Hippocampal formation (tissue), 2 donors: ENCODE measurements at places on chromosomes 4 and X.

DNA sequence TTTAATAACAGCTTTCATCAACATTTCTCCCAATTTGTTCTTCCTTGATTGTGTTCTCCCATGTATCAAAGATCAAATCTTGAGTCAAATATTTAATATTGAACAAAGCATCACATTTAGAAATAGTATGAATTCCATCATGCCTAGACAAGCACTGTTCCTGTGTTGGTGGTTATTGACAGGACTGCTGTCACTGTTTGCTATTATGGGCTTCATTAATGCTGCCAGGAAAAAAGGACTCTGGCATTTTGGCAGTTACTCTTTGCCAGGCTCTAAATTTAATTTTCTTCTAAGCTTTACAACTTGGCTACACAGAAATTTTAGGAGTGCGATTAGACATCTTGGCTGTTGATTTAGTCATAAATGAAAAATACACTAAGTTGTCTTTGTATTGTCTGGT lies 295.9 kb upstream of the NRK start:
- no peak for DNase-seq

DNA sequence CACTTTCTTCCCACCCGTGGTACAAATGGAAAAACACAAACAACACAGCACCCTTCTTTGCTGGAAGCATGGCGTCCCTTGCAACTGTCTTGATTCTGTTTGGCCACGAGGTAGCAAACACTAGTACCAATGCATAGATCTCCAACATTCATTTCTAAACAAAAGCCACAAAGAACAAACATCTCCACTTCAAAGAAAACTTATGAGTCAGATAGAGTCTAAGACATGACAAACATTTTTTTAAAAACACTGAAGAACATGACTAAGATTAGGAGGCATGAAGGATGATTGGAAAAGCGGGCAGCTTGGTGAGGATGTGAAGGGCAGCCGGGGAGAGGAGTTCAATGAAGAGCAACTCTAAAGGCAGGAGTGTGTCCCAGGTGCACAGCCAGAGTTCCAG lies 197.6 kb upstream of the FAM9B start:
- no peak for DNase-seq

DNA sequence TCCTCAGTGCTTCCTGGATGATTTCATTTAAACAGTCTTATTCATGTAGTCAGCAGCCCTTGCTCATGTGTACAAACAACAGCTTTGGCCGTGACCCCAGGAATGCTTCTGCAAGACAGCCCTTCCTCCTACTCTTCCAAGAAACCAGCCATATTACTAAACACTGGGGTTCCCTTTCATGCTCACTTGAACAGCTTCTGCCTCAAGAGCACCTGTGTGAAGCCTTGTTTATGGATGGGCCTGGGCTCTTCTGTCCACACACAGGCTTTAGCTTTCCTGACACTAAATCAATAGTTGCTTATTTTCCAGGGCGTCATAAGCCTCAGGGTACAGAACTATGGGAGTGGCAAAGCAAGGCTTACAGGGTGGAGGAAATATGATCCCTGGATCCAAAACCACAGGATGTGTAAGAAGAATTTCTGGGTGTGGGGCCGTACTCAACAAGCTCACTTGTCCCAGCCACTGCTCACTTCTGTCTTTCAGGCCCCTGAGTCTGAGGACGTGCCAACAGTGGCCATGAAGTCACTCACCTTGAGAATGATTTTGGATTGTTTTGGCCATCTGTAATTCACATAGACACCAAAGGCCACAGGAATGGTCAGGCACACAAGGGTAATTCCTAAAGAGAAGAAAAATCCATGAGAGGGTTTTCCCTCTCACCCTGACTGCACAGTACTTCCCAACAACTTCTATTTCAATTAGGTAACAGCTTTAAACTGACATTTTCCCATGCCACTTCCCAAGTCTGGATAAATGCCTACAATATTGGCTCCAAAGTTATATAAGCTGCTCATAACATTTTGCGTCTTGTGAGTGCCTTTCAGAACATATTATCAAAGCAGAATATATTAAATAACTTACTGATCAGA lies 17.7 kb downstream of the SLC10A6 start:
- no peak for DNase-seq

DNA sequence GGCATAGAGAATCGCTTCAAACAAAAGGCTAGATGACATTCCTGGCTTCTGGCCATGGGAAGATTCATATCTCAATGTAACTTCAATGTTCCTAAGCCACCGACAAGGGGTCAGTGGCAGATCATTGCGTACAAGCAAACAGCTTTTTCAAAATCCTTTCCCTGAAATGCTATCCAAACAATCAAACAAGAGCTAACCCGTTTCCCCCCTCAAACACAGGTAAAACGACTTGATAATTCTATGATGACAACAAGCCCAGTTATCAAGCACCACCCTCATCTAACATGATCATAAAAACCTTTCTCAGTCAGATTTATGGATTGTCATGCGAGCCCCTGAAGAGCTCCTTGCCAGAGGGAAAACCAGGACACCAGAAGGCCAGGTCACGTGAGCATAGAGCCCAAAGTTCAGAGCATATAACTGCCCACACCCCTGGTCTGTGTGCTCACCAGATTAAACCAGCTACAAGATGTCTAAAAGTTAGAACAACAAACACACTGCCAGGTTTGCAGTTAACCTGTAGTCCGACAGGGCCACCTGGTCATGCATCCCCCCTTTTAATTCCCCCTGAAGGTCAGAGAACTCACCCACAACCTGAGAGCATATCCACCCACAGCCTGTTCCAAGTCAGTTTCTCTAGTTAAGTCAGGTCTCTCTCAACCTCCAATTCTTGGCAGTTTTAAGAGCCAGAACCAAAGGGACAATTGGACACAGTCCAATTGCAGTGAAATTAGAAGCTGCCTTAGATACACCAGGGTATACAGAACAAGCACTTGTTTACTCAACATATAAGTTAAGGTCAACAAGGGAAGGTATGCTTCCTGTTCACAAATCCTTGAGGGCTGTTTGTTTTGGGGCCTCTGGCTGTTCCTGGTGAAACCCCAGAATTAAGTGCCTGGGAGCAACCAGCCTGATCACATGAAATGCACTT lies 248.1 kb upstream of the PPARGC1A start:
- DNase-seq = no peak

- DNase-seq = no peak
Measured at GRCh38 chrX:42247241-42247640, 323.9 kb upstream of the CASK start.

DNA sequence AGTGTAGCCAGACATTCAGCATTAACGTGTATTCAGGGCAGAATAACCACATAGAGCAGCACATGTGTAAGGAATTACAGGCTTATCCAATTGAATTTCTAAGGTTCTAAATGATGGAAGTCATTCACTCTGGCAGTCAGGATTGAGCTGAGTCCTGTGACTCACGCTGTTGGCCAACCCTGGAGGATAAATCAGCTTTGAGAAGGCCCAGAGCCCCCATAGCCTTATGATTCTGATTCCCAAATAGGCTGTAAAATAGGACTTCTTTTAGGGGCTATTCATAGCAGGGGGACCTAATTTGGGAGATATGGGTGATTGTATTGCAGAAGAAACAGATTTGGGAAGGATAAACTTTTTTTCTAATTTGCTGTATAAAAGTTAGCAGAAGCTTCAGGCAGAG lies 8.1 kb upstream of the HPF1 start:
- DNase-seq = no peak

DNA sequence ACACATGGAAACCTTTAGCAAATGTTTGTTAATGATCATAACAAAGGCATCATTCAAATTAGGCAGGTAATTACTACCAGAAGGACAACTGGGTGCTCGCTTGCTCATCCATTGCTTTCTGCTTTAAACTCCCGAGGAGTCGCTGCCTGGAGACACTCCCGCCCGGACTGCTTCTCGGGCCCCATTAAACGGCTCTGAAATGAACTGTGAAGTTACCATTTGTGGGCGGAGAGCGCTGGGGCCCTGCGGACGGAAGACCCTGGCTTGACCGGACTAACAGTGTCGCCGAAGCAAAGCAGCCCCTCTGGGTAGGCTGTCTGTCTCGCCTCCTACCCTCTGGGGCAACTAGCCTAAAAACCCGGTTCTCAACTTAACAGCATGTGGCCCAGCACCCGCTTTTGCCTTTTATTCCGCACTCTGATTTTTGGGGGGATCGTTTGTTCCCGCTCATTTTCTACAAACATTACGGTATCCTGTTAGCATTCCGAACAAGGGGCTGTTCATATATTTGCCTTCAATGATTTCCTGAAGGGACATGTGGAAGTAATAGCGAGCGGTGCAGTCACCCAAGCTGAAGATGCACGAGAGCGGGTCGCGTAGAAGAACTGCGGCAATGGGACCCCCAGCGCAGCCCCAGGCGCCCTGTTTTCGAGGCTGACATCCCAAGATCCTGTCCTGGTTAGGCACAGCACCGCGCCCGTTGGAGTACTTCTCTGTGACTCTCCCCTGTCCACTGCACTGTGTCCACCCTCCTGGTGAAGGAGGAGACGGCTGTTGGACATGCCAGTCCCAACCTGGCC lies 1.6 kb upstream of the PDGFRA start:
- no peak for DNase-seq

DNA sequence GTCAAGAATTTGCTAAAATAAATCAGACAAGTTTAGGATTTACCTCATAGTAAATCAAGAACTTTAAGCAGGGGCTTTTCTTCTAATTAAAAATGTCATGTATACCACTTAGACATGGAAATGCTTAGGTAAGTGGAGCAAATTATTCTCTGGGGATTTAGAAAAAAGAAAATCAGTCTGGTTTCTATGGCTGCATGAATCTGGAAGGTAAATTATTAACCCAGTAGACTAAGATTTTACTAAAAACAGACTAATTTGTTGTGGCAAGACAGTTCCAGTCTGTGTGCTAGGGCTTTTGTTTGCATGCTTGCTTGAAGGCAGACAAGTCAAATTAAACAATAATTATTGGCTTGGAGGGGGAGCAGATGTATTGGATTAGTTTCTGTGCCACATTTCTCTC lies 140.6 kb downstream of the TBL1X start:
- no peak for DNase-seq

- DNase-seq = no peak
Measured at GRCh38 chr4:147822128-147822527, 90.2 kb downstream of the ARHGAP10 start.

DNA sequence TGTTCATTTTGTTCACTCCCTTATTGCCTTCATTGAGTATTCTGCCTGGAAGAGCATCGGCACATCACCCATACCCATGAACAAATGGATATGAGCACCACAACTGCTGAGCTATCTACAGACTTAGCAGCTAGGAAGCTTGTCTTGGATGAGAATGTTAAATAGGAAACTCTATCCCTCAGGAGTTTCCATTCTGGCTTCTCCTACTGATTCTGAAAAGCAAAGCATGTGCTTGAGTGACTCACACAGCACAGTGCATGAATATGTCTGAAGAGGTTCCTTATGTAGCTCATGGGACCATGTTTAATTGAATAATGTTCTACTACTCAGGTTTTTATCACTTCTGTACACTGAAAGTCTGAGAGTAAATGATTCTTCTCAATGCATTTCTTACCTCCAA lies 57.3 kb upstream of the MXRA5 start:
- no peak for DNase-seq

- DNase-seq = no peak
Measured at GRCh38 chr4:187224560-187224959, 500.9 kb upstream of the FAT1 start.

- peak; percentile 3 for DNase-seq
Measured at GRCh38 chrX:132092439-132093065, 35.3 kb downstream of the FRMD7 start.

GRCh38 chrX:108000751-108001150 lies 18.6 kb upstream of the TEX13B start:
- DNase-seq = no peak

DNA sequence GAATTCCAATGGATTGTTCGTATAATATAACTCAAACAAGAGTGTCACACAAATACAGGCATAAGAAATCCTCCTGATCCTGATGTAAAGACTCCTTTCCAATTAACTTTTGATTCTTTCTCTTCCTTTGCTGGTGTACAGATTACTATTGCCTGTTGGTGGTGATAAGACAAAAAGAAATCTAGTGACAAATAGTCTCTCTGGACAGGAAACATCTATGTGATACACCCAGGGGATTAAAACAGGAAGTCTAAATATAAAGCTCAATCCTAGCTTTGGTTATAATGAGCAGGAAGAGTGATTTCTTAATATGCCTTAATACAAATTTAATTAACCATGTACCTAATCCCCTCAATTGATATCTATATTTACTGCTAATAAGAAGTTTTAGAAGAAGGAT lies 45.1 kb downstream of the ARHGEF6 start:
- DNase-seq = no peak

- no peak for DNase-seq
Measured at GRCh38 chr4:69640289-69640688, 847 bp upstream of the UGT2A2 start.

- no peak for DNase-seq
Measured at GRCh38 chrX:20672476-20672875, 405.8 kb upstream of the RPS6KA3 start.

DNA sequence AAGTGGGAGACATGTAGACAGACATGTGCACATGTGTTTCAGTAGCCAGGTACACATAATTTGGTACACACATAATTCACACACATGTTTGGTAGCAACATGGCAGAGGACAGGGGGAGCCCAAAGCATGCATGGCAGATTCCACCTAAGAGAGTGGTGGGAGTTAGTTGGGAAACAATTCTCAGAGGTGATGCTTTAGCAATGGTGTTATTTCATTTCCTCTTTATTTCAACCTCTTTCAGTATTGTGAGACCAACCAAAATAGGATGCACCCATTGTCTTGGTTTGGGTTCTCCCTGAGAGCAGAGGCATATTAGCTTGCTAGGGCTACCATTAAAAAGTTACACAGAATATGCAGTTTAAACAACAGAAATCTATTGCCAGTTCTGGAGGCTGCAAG lies 92.2 kb upstream of the ANXA3 start:
- no peak for DNase-seq

DNA sequence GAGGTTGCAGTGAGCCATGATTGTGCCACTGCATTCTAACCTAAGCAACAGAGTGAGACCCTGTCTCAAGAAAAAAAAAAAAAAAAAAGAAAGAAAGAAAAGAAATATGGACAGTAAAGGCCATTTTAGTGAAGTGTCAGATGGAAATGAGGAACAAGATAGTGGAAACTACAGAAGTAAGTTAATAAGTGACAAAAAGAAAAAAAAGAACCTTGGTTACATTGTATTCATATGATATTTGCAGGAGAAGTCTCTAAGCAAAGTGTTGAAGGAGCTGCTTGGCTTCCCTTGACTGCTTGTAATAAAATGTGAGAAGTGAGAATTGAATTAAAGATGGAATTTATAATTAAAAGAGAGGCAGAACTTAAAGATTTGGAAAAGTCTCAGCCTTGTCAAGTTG lies 73.2 kb downstream of the HOPX start:
- no peak for DNase-seq
